GM19239 (cell line): ENCODE measurements at places on chromosomes 7 and 10.

DNA sequence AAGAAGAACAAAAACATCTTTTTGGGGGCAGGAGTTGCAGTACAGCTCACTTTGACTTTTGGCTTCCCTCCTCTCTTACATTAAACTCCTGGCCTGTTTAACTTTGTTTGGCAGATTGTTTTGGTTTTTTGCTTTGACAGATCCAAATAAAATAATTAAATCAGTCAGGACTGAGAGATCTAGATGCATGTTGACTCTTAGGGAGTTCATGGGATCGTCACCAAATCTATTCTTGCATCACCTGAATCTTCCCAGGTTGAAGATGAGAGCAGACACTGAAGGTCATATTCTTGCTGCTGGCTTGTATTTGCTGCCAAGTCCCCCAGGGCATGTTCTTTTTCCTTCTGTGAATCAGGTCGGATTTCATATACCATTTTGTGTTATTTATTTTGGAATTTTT lies 759.4 kb downstream of the CNTNAP2 start:
- no peak for DNase-seq

DNA sequence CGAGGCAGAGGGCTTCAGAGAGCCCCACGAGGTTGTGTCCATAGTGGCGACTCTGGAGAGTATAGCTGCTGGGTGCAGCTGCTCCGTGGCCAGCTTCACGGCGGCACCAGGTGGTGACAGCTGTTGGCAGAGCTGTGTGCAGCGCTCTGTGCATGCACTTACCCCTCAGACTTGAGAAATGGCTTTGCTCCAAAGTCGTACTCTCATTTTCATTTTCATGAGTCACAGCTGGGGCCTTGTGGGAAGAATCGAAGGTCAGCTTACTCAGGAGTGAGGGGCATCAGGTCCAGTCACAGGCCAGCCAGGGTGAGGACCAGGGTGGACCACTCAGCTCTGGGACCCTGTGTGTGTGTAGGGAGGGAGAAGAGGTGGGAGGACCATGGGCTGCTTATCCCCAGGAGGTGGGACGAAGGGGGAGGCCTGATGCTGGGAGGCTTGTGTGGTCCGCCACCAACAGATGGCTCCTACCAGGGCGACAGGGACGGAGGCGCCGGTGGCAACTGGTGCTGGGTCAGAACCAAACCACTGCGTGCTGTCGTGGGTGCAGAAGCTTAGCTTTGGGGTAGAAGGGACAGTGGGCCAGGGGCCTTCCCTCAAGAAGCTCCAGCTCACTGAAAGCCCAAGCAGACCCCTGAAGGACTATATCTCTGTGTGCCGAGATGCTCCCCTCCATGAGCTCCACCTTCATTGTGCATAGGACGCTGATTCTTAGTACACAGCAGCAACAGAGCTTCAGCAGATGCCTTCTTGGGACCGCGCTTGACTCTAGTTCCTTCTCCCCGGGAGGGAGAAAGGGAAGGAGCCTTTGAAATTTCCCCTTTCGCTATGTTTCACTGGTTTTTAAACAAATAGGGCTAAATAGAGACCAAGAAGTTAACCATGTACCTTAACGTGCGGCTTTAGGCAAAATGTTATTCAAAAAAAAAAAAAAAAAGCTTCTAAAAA lies 225.0 kb downstream of the CELF2 start:
- no peak for DNase-seq

DNA sequence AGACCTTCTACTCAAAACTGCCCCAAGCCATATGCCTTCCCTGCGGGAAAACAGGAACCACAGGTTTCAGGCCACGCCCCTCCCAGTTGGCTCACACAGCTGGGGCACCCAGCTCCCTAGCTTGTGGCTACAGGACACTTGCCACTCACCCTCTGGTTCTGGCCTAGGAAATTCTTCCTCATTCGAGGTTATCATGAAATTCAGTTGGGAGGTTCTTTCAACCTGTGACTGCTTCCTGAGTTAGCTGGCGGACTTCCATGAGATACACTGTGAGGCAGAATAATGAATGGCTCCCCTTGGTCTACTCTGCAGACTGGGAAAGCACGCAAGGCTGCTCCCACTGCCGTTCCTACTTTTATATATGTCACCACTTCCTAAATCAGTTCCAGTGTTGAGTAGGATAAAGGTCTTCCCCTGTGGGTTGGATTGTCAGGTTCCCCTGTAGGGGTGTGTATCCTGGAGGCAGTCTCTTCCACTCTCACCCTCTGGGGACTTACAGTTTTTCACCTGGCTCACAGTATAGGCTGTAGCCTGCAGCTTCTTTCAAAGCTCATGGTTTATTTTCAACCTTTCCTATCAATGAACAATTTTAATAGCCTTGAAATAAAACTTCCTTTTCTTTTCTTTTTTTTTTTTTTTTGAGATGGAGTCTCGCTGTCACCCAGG lies 37.0 kb downstream of the GPR22 start:
- DNase-seq, result no peak

- DNase-seq, result peak; percentile 95
These were observed at the start of gene NMT2 for GRCh38 chr10:15168291-15168785. NMT2 (minus strand) TSS chr10:15168693; CDS start chr10:15168612, 81 bp downstream.

GRCh38 chr10:663466-663751 lies 26.1 kb downstream of the DIP2C start:
- no peak for DNase-seq

DNA sequence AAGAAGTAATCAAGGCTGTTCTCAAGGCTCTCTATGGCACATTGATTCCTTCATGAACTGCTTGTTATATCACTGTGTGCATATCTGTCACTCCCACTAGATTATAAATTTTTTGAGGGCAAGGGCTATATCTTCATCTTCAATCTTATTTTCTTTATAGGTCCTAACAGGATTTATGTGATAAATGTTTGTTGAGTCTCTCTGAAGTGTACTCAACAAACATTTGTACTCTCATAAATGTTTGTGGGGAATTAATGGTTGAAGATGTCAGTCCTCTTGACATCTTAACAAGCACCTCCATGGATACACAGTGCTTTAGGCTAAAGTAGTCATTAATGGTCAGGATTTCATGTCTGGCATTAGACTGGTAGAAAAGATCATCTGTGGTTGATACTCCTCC lies 143.2 kb downstream of the RNLS start:
- DNase-seq, result no peak

DNA sequence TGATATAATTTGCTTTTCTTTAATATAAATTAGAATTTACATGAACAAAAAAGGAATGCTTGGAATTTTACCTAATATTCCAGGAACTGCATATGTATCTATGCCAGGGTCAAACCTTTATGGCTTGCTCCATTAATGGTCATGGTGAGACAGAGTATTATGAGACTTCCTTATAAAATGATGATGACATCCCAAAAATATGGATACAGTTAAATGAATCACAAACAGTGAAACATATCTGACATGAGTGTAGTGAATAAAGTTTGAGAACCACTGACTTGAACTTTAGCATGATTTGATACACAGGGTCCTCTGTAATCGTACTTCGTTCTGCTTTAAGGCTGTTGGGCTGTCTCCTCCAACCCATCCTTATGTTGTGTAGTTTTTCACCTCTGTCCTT lies 51.8 kb downstream of the MARCHF5 start:
- DNase-seq, result no peak

GRCh38 chr10:74987339-74988053 lies 124.0 kb upstream of the SAMD8 start:
- DNase-seq, result no peak

- DNase-seq, result no peak
These were observed 60.9 kb downstream of the SPOCK2 start for GRCh38 chr10:72027498-72027897.

- no peak for DNase-seq
These were observed 9.5 kb downstream of the ACTR1A start for GRCh38 chr10:102492983-102493382.

DNA sequence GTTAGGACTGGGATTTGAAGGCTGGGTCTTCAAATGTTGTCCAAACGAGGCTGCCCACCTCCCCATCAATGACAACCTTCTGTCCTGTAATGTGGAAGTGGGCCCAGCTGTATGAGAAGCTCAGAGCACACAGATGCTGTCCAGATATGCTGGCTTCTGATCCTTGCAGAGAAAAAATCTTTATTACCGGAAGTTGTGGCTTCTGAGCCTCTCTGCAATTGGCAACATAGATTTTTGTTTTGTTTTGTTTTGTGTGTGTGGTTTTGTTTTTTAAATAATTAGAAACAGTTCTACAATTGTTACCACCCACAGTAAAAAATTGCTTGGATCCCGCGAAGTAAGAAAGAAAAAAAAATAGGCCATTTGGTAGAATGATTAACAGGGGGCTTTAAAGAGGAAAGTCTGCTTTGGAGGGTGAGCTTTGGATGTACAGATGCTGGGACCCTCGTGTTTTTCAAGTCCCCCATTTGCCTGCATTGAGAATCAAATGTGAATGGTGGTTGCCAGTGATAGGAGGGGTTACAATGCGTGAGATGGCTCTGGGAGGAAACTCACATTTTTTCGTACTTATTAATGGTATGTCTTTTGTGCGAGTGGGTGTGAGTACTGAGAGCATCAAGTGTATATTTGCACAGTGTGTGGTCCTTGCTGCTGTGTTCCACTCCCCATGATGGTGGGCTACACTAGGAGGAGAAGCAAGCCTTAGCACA lies 153.2 kb downstream of the TCF7L2 start:
- no peak for DNase-seq

DNA sequence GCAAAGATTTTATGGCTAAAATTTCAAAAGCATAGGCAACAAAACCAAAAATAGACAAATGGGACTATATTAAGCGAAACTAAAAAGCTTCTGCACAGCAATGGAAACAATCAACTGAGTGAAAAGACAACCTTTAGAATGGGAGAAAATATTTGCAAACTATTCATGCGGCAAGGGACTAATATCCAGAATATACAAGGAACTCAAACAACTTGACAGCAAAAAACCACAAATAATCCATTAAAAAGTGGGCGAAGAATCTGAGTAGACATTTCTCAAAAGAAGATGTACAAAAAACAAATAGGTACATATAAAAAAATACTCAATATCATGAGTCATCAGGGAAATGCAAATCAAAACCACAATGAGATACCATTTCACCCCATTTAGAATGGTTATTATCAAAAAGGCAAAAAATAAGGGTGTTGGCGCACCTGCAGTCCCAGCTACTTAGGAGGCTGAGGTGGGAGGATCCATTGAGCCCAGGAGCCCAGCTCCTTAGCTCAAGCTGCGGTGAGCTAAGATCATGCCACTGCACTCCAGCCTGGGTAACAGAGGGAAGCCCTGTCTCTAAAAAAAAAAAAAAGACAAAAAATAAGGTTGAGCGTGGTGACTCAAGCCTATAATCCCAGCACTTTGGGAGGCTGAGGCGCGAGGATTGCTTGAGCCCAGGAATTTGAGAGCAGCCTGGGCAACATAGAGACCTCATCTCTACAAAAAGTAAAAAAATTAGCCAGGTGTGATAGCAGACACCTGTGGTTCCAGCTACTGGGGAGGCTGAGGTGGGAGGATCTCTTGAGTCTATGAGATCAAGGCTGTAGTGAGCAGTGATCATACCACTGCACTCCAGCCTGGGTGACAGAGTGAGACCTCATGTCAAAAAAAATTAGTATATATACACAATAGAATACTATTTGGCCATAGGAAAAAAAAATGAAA lies 4.2 kb upstream of the CCM2 start:
- DNase-seq, result no peak
